ENCODE measurements at places on chromosomes 12 and 14. TPM values are rescaled to one million over a fixed set of nuclear protein-coding genes. Genes with fewer than 3 reads are reported as not detected.

DNA sequence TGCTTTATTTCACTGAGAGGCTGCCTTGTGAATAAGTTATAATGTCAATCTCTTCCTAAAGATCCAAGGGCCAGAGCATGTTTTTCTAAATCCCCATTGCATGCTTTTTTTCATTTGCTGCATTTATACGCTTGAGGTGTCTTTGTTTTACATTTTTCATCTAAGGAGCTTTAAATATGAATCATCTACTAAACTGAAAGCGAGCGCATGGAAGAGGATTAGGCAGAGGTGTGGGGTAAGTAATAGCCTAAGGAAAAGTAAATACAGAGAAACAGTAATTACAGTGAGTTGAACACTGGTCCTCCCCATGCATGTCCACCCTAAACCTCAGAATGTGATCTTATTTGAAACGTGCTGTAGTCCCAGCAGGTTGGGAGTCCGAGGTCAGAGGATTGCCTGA, 76.4 kb upstream of the METAP2 start:
- no peak overlapping the region for H3K27ac ChIP-seq
- H3K4me3 ChIP-seq, result no peak overlapping the region
- H3K4me1 ChIP-seq, result no peaks in the 10 kb centered on the region

GRCh38 chr14:59344016-59344415, 121.2 kb downstream of the GPR135 start:
- peak overlapping the region; percentile 41 for H3K27ac ChIP-seq
- no peaks in the 10 kb centered on the region for H3K36me3 ChIP-seq
- H3K27me3 ChIP-seq, result no peaks in the 10 kb centered on the region
- H3K4me3 ChIP-seq, result no peak overlapping the region

GRCh38 chr14:70808416-70809224, 693 bp downstream of the MAP3K9 start:
- H3K4me1 ChIP-seq, result peaks cover 26% of the 10 kb centered on the region
- no peaks in the 10 kb centered on the region for H3K27me3 ChIP-seq
- H3K36me3 ChIP-seq, result no peaks in the 10 kb centered on the region
- H3K4me3 ChIP-seq, result peak overlapping the region; percentile 81
- peak; percentile 71 for DNase-seq

GRCh38 chr12:56237552-56237951, 7.7 kb downstream of the SLC39A5 start:
- peaks cover 4% of the 10 kb centered on the region for H3K27me3 ChIP-seq
- peak; percentile 53 for DNase-seq
- no peaks in the 10 kb centered on the region for H3K4me1 ChIP-seq
- H3K4me3 ChIP-seq, result no peak overlapping the region

DNA sequence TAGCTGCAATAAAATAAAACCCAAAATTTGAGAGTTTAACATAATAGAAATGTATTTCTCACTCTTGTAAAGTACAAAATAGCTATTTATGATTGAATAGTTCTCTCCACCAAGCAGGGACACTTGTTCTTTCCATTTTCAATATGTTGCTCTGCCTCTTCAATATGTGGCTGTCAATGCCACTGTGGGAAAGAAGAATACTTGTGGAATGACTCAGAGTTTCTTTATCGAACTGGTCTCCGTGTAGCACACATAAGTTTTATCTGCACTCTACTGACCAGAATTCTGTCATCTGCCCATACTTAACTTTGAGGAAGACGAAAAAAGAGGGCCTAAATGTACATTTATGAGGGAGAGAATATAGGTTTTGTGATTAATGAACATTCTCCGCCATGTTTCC, 256.9 kb downstream of the ATXN7L3B start:
- H3K4me3 ChIP-seq, result no peak overlapping the region
- no peak overlapping the region for H3K27ac ChIP-seq
- H3K4me1 ChIP-seq, result peaks cover 6% of the 10 kb centered on the region
- no peaks in the 10 kb centered on the region for H3K27me3 ChIP-seq
- no peaks in the 10 kb centered on the region for H3K36me3 ChIP-seq

DNA sequence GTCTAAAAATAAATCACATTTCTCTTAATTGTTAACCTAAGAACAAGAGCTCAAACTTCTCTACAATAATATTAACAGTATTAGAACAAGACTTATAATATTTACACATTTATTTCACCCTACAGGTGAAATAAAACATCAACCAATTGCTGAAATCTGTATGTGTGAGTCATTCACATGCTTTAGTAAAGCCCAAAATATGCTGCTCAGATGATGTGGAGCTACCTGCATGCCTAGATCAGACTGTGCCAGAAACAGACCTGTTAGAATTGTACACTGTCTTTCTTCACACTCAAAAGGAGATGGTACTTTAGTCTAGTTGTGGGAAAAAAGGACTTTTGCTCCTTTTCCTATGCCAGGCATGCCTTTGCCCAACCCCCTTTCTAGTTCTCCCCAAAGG, 54.7 kb downstream of the RPS6KA5 start:
- no peak overlapping the region for H3K27ac ChIP-seq
- H3K27me3 ChIP-seq, result no peaks in the 10 kb centered on the region
- DNase-seq, result no peak

DNA sequence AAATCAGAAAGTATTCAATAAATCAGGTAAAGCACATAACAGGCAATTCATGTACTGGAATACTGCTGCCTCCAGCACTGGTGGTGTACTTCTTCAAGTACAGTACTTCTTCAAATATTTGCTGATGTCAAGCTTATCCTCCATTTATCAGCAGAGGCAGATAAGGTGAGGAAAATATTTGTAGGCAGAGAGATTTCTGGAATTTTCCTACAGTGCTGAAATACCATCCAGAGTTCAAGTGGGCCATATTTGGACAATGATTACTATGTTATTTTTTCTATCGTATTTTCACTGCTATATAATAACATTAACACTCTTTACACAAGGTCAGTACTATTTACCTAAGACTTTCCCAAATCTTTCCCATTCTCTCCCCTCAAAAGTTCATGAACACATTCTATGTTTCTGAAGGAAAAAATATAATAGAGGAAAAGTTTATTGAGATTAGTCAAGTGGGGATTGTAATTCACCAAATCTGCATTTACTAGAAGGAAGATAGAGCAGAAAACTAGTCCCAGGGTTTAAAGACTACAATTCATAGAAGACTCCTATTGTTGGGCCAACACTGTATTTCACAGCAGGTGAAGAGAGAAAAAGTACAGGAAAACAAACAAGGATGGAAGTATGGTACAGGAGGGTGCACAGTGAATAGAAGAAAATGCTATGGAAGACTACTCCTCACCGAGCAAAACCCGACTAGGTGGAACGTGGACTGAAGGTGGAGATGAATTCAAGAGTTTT, 141.1 kb downstream of the PAWR start:
- peaks cover 45% of the 10 kb centered on the region for H3K4me1 ChIP-seq
- no peaks in the 10 kb centered on the region for H3K27me3 ChIP-seq
- H3K36me3 ChIP-seq, result no peaks in the 10 kb centered on the region

- no peaks in the 10 kb centered on the region for H3K27me3 ChIP-seq
- H3K27ac ChIP-seq, result no peak overlapping the region
- H3K4me1 ChIP-seq, result no peaks in the 10 kb centered on the region
- DNase-seq, result peak; percentile 83
Measured at GRCh38 chr12:118436002-118436730, 59.8 kb downstream of the SUDS3 start.

- H3K4me1 ChIP-seq, result no peaks in the 10 kb centered on the region
- H3K27me3 ChIP-seq, result no peaks in the 10 kb centered on the region
- DNase-seq, result no peak
- no peak overlapping the region for H3K4me3 ChIP-seq
- no peak overlapping the region for H3K27ac ChIP-seq
Measured at GRCh38 chr12:25914551-25914950, 43.9 kb upstream of the RASSF8 start.

- no peak for DNase-seq
- peaks cover 6% of the 10 kb centered on the region for H3K4me1 ChIP-seq
- no peak overlapping the region for H3K27ac ChIP-seq
- no peaks in the 10 kb centered on the region for H3K27me3 ChIP-seq
- H3K4me3 ChIP-seq, result no peak overlapping the region
- no peaks in the 10 kb centered on the region for H3K36me3 ChIP-seq
Measured at GRCh38 chr14:36091096-36091495, 85.4 kb downstream of the PTCSC3 start.

DNA sequence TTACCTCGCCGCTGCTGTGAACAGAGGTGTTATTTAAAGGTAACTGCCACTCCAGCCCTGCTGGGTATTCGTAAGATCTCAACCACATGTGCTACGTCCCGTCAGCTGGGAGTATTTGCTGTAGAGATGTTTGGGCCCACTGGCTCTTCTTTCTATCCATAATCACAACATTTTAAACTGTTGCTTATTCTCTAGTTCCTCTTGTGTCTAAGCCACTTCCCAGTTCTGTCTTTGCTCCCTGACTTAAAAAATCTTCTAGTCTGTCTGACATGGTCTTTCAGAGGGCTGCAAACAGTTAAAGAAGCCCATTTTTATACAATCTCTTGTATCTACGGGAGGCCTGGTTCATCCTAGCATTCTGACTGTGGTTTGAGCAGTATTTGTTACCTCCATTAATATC, 33.2 kb upstream of the HELB start:
- H3K27ac ChIP-seq, result no peak overlapping the region
- H3K4me3 ChIP-seq, result no peak overlapping the region
- no peaks in the 10 kb centered on the region for H3K4me1 ChIP-seq
- no peaks in the 10 kb centered on the region for H3K36me3 ChIP-seq

DNA sequence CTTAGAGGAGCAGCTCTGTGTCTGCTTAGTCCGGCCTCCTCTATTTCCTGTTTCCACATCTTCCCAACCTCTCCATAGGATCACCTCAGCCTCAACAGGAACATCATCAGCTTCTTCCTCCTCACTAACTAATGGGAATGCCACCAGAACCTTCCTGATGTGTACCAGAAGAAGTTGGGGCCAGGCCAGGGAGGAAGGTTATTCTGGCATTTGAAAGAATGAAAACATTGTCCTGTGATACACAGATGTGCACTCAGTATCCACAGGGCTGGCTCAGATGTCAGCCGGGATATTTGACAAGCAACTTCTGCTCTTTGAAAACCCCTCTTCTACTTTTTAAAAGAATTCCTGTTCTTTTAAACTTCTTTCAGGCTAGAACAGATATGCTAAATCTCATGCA, 63.6 kb downstream of the TMEM30B start:
- H3K27me3 ChIP-seq, result no peaks in the 10 kb centered on the region
- H3K4me3 ChIP-seq, result no peak overlapping the region
- H3K27ac ChIP-seq, result no peak overlapping the region
- H3K4me1 ChIP-seq, result peaks cover 28% of the 10 kb centered on the region
- DNase-seq, result no peak
- no peaks in the 10 kb centered on the region for H3K36me3 ChIP-seq

DNA sequence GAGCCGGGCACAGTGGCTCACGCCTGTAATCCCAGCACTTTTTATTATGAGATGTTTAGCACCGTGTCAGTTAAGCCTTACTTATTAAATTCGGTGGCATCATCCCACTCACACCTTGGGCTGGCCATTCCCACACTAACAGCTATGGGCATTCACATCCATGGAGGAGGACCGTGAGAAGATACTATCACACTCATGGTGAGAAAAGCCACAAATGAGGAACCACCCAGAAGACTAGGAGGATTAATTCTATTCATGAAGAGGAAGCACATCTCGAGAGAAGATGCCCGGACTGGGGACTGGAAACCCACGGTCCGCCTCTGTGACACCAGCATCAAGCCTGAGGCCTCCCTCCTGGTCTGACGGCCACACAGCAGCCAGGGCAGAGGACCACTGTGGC, 4.9 kb downstream of the CDC42BPB start:
- no peaks in the 10 kb centered on the region for H3K36me3 ChIP-seq
- no peaks in the 10 kb centered on the region for H3K27me3 ChIP-seq
- no peak overlapping the region for H3K27ac ChIP-seq

DNA sequence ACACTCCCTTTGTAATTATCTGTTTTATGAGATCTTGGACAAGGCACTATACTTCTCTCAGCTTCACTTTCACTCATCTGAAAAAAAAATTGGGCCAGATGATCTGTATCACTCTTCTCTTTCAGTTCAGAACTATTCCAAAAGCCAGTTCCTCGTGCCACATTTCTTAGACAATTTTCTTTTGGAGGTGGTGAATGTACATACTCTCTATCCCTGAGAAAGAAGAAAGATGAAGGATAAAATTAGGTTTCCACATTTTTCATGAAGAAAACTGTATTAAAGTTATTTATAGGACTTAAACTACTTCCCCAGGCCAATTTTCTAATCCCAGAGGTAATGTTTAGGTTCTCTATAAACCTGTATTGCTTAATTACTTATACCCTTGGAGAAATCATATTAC, 171.6 kb downstream of the SLC6A15 start:
- no peak for DNase-seq
- H3K4me1 ChIP-seq, result peaks cover 16% of the 10 kb centered on the region
- no peak overlapping the region for H3K4me3 ChIP-seq
- no peaks in the 10 kb centered on the region for H3K36me3 ChIP-seq
- H3K27ac ChIP-seq, result no peak overlapping the region

DNA sequence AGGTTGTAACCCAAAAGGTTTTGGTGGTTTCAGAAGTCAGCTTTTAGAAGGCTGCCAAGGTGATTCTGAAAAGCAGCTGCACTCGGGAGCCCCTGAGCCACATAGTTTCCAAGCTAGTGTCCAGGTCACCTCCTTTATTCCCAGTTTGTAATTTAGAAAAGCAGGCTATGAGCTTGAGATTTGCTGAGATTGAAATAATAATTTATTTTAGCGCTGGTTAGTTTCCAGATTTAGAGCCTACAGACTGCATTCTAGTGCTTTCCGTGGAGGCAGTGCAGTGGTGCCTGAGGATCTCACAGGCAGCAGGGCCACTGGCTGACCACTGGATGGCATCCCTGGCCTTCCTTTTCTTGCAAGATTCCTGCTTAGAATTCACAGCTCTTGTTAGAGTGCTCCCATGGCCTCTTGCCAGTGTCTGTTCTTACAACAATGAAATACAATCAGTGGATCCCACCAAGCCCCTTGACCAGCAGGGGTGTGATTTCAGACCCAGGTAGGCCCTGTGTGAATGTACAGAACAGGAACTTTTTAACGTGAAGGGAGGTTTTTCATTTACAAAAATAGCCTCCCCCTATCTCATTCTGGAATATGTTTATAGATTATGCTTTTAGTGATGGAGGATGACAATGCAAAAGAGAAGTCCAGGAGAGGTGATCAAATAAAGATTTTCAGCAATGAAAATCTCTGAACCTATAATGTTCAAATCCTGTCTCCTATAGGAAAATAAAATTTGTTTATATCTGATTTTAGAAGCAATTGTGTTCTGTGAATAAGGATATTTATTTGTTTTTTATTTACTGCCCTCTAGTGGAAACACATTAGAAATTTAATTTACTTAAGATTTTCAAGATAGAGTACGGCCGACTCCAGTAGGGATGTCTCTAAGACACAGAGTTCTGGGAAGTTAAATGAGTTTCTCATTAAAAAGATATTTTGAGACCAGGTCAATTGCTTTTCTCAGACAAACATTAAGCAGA, 362.1 kb upstream of the STXBP6 start:
- H3K27me3 ChIP-seq, result no peaks in the 10 kb centered on the region
- no peaks in the 10 kb centered on the region for H3K4me1 ChIP-seq
- H3K27ac ChIP-seq, result no peak overlapping the region
- no peak overlapping the region for H3K4me3 ChIP-seq

- DNase-seq, result peak; percentile 59
- H3K27ac ChIP-seq, result no peak overlapping the region
- H3K36me3 ChIP-seq, result no peaks in the 10 kb centered on the region
- no peaks in the 10 kb centered on the region for H3K27me3 ChIP-seq
- no peaks in the 10 kb centered on the region for H3K4me1 ChIP-seq
Measured at GRCh38 chr12:102169922-102170621, 27.6 kb downstream of the PMCH start.

The ALDH2 gene
- 7.9 TPM for total RNA-seq

The RPL41 gene
- total RNA-seq, result 1,633 TPM

The BATF gene
- total RNA-seq, result not detected

The AP1G2 gene
- 63.5 TPM for total RNA-seq

The SCNN1A gene
- 134 TPM for total RNA-seq

The CRIP1 gene
- 7.7 TPM for total RNA-seq

The FGD6 gene
- total RNA-seq, result 24.0 TPM

The KCNMB4 gene
- 18.0 TPM for total RNA-seq

The RFLNA gene
- 20.4 TPM for total RNA-seq

The ANO2 gene
- total RNA-seq, result 3.3 TPM
